ENCODE measurements at places on chromosomes 11 and 22. TPM values are rescaled to one million over a fixed set of nuclear protein-coding genes. Genes with fewer than 3 reads are reported as not detected.

The SYT8 gene
- total RNA-seq, result not detected

The YPEL1 gene
- 20.4 TPM for total RNA-seq

The OR51B4 gene
- 0.52 TPM for total RNA-seq

The HSD17B12 gene
- 40.7 TPM for total RNA-seq

The MMP1 gene
- 0.52 TPM for total RNA-seq
